ENCODE measurements at places on chromosomes 16 and 17.

DNA sequence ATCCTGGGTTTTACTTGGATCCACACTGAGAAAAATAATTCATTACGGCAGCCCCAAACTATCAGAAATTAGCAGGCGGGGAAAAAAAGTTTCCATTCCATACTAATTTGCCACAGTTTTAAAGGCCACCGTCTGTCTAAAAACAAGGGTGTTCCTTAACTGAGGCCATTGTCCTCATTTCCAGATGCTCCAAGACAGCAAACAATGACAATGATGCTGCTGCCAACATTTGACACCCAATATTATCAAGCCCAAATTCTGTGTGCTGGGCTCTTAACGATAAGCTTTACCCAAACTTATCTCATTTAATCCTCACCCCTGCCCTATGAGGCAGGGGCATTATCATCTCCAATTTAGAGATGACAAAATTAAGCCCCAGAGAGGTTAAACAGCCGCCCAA lies 26.3 kb downstream of the CUEDC1 start:
- DNase-seq = no peak

GRCh38 chr16:50925758-50926357 lies 184.0 kb downstream of the CYLD start:
- no peak for DNase-seq

DNA sequence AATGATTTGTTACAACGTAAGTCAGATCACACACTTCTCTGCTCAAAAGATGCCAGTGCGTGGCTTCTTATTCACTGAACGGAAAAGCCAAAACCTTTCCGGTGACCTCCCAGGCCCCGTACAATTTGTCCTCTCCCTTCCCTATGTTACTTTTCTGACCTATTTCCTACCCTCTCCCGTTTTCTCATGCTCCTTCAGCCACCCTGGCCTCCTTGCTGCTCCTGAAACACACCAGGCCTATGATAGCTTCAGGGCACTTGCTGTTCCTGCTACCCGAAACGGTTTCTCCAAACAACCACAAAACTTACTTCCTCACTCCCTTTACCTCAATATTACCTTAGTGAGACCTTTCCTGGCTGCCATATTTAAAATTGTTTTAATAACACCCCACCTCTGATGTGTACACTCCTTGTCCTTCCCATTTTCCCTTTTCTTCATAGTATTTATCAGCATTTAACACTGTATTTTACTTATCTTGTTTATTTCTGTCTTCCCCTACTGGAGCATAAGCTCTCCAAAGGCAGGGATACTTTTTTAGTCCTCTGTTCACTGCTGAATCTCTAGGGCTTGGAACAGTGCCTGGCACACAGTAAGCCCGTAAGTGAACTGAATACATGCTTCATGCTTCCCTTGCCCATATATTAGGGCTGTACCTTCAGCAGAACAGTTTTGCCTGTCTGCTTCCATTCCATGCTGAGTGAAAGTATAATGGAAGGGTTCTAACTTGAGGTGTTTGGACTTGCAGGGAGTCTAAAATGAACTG lies 10.9 kb upstream of the ARL2BP start:
- no peak for DNase-seq

DNA sequence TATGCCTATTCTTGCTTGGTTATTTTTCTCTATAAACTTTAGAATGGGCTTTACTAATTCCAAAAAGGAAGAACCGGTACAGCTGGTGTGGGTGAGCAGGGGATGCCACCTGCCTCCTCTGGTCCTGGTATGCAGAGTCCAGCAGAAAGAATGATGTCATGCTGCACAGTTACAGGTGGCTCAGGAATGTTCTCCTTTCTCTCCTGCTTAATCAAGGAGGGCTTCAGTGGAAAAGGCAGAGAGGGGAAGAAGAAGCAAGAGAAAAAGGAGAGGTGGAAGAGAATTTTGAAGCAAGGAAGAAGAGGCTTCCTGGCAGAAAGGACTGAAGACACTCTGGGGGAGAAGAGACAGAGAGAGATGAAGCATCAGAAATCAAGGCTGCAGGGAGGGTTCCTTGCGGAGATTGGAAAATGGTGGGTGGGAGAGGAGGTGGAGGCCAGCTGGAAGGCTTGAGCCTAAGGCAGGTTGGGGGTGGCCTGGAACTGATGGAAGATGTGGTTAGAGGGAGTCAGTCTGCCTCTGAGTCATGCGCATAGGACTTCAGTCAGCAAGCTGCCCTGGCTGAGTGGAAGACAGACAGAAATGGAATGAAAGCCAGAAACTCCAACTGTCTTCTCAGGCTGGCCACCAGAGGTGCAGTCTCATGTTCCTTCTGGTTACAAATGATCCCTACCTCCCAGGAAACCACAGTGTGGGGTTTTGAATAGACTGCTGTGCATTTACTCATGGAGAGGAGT lies 64.6 kb upstream of the CRHR1 start:
- no peak for DNase-seq

GRCh38 chr17:34252444-34253138 lies 2.5 kb upstream of the CCL2 start:
- DNase-seq = peak; percentile 82

DNA sequence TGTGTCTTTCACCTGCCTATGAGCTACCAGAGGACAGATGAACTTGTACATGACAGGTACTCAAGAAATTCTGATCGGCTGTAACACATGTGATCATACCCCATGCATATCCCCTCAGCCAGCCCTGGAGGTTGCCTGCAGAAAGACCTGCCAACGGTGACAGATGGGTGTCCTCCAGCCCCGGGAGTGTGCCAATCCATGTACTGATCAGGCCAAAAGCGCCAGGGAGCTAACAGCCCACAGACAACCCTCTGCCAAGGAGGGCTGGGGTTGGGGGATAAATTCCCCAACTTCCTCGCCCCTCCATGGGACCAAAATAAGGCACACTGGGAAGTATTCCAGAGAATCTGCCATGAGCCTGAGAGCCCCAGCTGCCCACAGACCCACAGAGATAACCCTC lies 189.4 kb downstream of the CCT6B start:
- no peak for DNase-seq

GRCh38 chr16:23501291-23501690 lies 9.0 kb downstream of the GGA2 start:
- DNase-seq = no peak

- no peak for DNase-seq
Measured at GRCh38 chr17:81841866-81842265, 7.0 kb upstream of the PPP1R27 start.

GRCh38 chr16:53502331-53503269 lies at the start of gene AKTIP:
Gene AKTIP, minus strand, starts transcription at chr16:53503209. Its CDS starts 2,950 bp downstream, at chr16:53500259.
- DNase-seq = peak; percentile 45

DNA sequence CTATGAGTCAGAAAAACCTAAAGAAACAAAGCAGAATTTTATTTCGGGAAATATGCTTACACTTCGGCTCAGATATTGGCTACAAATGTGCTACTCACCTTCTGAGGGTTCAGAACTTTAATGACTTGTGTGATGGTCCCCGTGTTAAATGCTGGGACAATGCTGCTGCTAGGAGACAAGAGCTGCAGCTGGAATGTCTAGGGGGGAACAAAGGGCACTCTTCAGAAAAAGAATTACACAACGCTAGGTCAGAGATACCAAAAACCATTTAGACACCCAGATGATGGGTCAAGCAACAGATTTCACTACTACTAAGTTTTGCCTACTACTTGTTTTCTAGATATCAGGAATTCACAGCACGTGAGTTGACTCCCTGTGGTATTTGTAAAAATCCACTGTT lies 10.0 kb upstream of the PHLPP2 start:
- no peak for DNase-seq

- no peak for DNase-seq
Measured at GRCh38 chr17:82536512-82537201, 17.1 kb downstream of the FOXK2 start.

GRCh38 chr16:22423716-22424115 lies 49.3 kb upstream of the CDR2 start:
- no peak for DNase-seq

- no peak for DNase-seq
Measured at GRCh38 chr16:50833929-50834328, 92.0 kb downstream of the CYLD start.

DNA sequence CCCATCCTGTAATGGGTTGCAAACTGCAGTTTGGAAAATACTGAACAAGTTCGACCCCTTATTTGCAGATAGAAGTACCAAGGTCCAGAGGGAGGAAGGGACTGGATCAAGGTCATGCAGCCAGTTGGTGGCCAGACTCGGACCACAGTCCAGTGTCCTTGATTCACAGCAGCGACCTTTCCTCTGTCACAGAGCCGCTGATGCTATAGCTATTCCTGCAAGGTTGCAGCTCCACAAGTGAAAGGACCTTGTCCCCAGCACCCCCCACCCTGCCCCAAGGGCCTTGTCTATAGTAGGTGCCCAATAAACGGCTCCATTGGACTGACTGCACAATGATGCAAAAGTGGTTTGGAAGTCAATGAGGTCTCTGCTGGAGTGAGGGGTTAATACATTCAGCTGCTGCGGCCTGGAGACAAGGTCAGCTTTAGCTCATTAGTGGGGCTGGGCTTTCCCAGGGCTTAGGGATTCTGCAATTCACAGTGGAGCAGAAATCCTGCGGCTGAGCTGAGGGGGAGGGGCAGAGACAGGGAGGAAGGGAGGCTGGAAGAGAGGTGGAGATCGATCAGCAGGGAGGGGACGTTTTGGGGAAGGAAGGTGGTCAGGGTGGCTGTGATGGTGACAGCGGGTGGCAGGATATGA lies 13.4 kb upstream of the CRHR1 start:
- DNase-seq = no peak

DNA sequence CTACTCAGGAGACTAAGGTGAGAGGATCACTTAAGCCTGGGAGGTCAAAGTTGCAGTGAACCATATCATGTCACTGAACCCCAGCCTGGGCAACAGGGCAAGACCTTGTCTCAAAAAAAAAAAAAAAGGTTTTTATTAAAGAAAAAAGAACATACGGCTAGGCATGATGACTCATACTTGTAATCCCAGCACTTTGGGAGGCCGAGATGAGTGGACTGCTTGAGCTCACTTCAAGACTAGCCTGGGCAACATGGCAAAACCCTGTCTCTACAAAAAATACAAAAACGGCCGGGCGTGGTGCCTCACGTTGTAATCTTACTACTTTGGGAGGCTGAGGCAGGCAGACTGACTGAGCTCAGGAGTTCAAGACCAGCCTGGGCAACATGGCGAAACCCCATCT lies 38.4 kb downstream of the RANBP10 start:
- DNase-seq = no peak

DNA sequence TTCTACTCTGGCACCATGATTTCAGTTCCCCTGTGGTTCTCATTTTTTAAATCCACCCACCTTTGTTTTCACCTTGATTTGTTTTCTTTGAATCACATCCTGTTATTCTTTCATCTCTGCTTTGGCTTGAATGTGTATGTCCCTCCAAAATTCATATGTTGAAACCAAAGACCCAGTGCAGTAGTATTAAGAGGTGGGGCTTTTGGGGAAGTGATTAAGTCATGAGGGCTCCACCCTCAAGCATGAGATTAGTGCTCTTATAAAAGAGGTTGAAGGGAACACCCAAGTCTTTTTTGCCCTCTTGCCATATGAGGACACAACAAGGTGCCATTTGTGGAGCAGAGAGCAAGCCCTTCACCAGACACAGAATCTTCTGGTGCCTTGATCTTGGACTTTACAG lies 382.3 kb downstream of the SLC39A11 start:
- DNase-seq = no peak

DNA sequence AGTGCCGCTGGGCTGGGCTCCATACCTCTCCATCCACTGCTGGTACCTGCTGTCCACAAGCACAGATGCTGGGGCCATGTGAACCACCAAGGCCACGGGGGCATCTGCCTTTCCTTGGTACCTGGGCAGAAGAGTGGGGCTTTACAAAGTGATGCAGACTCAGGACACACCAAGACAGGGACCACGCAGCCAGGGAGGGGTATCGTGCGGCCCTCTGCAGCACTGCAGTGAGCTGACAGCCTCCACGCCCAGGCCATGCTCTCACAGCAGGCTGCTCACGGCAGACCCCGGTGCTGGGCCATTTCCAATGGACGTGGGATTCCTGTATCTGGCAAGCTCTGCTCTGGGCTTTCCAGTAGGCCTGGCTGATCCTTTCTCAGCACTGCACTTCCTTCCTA lies 14.4 kb downstream of the ELAC2 start:
- DNase-seq = no peak

GRCh38 chr16:17395849-17396480 lies 74.8 kb downstream of the XYLT1 start:
- DNase-seq = no peak

- no peak for DNase-seq
Measured at GRCh38 chr16:86827521-86827920, 249.2 kb downstream of the FOXL1 start.

DNA sequence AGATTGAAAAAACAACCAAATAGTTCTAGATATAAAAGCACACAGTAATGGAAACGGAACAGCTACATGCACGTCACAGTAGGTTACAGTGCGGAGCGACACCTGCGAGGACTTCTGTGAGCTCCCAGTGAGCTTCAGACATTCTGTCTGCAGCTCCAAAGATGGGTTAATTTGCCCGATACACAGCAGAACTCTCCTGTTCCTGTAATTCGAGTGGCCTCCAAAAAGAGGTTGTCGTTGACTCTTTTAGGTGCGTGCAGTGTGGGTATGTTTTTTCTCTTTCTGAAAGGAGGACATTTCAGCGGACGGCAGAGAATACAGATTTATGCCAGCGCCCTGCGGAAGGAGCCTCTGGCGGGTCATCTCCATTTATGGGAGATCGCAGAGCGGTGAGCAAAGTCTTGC lies 2.9 kb downstream of the OR1F1 start:
- DNase-seq = no peak

- DNase-seq = no peak
Measured at GRCh38 chr16:27220527-27220926, 17.2 kb downstream of the KDM8 start.

GRCh38 chr17:14840616-14841231 lies 424.4 kb downstream of the PMP22 start:
- no peak for DNase-seq

- DNase-seq = peak; percentile 69
Measured at GRCh38 chr16:59210955-59211541, 476.9 kb upstream of the GOT2 start.

DNA sequence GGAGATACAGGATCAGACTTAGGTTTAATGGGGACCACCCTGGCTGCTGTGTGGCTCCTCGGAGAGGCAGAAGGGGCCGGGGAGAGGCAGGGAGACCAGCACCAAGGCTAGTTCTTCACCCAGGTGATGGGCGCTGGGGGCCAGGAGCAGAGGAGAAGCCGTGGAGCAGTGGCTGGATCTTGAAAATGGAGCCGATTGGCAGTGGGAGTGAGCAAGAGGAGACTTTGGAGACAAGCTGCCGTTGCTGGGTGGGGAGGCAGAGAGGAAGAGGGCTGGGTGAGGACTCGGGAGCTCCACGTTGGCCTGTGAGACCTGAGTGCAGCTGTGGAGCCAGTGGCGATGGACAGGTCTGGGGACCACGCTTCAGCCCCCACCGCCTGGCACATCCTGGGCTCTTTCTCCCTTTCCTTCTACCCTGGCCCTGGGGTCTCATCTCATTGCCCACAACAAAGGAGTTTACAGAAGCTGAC lies 9.0 kb downstream of the RAB11FIP4 start:
- DNase-seq = no peak

GRCh38 chr16:66088681-66089080 lies 277.8 kb upstream of the CDH5 start:
- DNase-seq = no peak

GRCh38 chr17:66540131-66540781 lies 237.8 kb downstream of the PRKCA start:
- DNase-seq = peak; percentile 53
